ENCODE measurements at places on chromosomes 7 and 10.

DNA sequence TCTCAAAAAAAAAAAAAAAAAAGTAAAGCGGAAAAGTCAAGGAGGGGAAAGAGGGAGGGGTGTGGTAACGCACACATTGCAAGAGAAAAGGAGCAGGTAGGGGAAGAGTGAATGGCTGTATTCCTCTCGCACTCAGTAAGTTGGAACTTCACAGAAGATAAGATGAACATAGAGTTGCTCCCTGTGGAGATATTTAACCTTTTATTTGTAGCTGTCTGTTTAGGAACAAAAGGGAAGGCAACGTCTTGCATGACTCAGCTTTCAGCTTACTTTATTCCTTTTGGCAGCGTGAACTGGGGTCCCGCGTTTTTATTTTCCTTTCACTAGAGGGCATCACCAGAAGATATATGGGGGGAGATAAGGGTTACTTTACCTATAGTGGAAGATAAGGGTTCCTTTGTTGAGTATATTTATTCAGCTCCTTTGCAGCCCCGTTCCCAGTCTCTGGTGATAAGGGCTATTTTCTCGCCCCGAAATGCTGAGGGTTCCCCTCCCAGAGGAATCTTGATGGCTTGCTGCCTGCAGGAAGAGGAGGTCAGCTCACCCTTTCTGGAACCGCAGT lies 78.5 kb downstream of the APBB1IP start:
- no peak for DNase-seq

DNA sequence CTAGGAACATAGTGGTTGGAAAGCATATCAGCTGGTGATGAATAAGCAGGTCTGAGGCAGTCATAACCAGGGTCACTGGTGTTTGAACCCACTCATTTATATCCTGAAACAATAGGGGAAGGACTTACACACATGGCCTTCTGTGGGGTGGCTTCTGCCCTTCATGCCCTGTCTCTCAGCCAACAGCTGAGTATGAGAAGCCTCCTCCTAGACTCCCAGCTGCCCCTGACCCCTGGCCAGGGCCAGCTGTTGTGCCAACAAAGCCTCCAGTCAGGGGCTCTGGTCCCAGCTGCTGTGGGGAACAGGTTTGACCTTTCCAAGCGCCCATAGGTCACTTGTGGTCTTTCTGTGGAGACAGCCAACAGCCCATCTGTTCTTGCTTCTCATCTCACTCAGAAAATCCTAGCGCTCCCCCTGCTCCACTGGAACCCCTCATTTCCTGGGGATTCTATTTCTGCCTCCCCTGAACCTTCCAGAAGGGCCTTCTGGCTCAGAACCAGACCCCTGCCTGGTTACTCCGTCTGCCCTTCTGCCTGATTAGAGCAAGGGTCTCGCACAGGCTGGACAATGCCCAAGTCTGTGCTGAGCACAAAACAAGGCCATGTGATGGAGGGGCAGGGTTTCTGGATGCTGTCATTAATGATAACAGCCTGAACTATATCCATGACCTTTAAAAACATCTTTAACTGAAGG lies 9.7 kb upstream of the PURB start:
- DNase-seq, result no peak

GRCh38 chr7:20260223-20260622 lies 43.0 kb upstream of the MACC1 start:
- DNase-seq, result peak; percentile 13

DNA sequence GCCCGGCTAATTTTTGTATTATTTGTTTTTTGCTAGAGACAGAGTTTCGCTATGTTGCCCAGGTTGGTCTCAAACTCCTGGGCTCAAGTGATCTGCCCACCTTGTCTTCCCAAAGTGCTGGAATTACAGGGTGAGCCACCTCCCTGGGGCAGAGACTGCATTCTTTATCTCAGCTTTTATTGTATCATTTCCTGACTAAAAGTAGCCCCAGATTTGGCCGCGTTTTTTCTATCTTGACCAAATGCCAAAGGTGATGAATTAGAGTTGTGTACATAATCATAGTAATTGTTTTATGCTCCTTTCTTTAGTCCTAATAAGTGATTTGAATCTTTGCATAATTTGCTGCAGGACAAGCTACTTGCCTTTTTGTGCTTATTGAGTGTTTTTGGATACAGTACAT lies 3.1 kb upstream of the SMNDC1 start:
- no peak for DNase-seq

- no peak for DNase-seq
Measured at GRCh38 chr7:68488341-68489060, 1109.8 kb upstream of the AUTS2 start.

GRCh38 chr10:42997849-42998165 lies 79.1 kb upstream of the RET start:
- DNase-seq, result no peak

- no peak for DNase-seq
Measured at GRCh38 chr10:45534572-45534971, 138.0 kb downstream of the ZFAND4 start.

- DNase-seq, result peak; percentile 16
Measured at GRCh38 chr10:68560186-68560942, at the start of gene TET1. TET1 (plus strand) TSS chr10:68560337; CDS start chr10:68572339, 12,002 bp downstream.
